ENCODE measurements at places on chromosomes 1 and 21. TPM values are rescaled to one million over a fixed set of nuclear protein-coding genes. Genes with fewer than 3 reads are reported as not detected.
A peak's percentile ranks its signal among the peaks of the same experiment; 100 is the strongest.

DNA sequence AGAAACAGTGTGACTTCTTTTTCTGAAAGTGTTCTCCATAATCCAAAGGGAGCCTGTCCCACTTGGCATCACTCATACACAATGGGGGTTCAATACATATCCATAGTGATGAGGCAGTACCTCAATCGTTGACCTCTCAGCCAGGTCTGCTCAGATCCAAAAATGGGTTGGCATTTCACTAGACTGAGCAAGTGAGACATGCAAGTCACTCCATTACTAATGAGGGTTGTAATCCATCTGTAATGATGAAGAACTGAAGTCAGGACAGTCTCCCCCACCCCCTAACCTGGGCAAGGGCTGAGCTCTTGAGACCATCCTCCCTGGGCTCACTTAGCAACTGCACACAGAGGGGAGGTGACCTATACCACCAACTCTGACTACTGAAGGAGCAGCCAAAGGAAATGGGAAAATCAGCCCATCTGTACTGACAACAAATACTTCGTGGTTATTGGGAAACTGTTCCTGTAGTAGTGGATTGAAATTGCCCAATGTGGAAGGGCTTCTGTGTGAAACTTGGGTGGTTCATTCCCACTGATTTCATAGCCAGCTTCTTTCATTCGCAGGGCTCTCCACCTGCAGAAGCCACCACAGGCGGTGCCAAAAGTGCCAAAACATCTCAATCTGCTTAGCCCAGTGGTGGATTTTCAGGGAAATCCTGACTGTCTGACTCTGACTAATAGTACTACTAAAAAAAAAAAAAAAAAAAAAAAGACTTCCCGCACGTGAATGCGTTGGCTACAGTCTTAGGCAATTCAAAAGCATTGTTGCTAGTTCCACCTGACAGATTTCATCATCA is 5.0 kb downstream of the NGF start:
- peak; percentile 72 for DNase-seq

Gene KAZN
- total RNA-seq, result 0.76 TPM

GRCh38 chr1:4653796-4654725 is at the start of gene AJAP1:
Gene AJAP1 (plus strand): TSS chr1:4654609. CDS start chr1:4655426, 817 bp downstream.
- peak; percentile 25 for DNase-seq

GRCh38 chr1:228494970-228495853 is 8.0 kb downstream of the RNF187 start:
- DNase-seq, result no peak

GRCh38 chr1:5296095-5296494 is 641.7 kb downstream of the AJAP1 start:
- no peak for DNase-seq
